NCI-H774 (cell line): ENCODE measurements at places on chromosomes 7 and 10.
A peak's percentile ranks its signal among the peaks of the same experiment; 100 is the strongest.

GRCh38 chr7:157978766-157979165 lies 608.9 kb downstream of the PTPRN2 start:
- DNase-seq: no peak

DNA sequence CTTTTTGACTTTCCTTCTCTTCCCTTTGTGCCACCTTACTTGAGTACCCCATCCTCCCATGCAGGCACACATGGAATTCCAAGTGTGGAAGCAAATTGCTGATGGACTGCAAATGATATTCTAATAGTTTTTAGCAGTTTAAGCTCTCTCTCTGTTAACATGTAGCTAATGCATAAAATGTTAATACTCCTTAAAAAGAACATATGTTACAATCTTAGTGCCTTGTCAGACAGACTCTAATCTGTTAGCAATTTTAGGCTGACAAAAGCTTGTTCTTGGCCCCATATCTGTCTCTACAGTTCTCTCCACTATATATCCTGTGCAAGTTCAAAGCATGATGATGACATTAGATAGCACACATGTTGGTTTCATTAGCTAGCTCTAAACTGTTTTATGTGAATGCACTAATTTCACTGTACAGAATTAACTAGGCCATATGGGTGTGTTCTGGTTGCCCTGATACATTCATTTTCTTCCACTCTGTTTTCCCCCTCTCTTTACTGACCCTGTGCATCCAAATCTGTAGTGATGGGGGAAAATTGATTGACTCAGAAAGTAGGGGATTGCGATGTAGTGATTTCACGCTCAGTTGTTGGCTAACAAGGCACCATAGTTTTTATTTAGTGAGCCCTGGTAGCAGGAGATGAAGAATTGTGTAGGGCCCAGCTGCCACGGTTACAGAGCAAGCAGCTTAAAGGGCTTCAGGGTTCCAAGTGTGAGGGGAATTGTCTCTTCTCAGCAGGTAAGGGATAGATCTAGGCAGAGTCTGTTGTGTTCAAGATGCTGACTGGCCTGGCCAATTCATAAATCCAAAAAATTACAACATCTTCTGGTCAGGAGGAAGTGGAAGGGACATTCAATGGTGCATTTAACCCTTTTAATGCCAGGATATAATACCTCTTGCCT lies 114.6 kb upstream of the FZD1 start:
- no peak for DNase-seq

DNA sequence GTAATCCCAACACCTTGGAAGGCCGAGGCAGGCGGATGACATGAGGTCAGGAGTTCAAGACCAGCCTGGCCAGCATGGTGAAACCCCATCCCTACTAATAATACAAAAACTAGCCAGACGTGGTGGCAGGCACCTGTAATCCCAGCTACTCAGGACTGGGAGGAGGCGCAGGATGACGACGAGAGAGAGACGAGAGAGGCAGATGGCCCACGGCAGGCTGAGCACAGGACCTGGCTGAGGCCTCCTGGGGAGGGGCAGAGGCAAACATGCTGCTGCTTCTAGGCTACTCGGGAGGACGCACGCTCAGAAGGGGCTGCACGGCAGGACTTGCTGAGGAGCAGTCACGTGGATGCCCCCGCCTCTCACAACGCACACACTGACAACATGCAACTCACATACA lies 22.4 kb downstream of the DIP2C start:
- DNase-seq: no peak

- DNase-seq: no peak
Measured at GRCh38 chr10:100728928-100729861, 16.2 kb upstream of the PAX2 start.

DNA sequence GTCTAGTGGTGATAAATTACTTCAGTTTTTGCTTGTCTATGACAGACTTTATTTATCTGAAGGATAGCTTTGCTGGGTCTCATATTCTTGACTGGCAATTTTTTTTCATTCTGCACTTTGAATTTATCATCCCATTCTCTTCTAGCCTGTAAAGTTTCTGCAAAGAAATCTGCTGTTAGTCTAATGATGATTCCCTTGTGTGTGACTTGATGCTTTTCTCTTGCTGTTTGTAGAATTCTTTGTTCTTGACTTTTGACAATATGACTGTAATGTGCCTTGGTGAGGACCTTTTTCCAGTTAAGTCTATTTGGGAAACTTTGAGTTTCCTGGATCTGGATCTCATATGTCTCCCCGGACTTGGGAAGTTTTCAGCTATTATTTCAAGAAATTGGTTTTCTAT lies 59.3 kb upstream of the TMEM140 start:
- no peak for DNase-seq

- DNase-seq: no peak
Measured at GRCh38 chr10:35304649-35305048, 31.7 kb upstream of the CCNY start.

DNA sequence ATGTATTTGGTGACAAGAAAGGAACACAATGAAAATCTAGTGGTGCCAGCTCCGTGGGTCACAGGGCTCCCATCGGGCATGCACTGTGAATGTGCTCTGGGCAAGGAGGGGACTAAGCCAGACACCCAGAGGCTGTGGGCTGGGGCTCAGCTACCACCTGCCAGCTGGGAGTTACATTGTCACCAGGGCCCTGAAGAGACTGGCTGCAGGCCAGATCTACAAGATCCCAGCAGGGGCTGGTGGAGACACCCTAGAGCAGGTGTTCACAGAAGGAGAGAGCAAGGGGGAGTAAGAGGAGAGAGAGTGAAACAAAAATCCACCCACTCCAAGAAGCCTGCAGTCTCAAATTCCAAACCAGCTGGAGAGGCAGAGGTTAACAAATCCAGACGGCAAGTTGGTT lies 116.6 kb upstream of the ADCY1 start:
- peak; percentile 85 for DNase-seq

GRCh38 chr10:115063701-115064658 lies 29.2 kb upstream of the ATRNL1 start:
- DNase-seq: no peak

GRCh38 chr7:74656441-74656836 lies 1.1 kb upstream of the GTF2I start:
- DNase-seq: no peak

DNA sequence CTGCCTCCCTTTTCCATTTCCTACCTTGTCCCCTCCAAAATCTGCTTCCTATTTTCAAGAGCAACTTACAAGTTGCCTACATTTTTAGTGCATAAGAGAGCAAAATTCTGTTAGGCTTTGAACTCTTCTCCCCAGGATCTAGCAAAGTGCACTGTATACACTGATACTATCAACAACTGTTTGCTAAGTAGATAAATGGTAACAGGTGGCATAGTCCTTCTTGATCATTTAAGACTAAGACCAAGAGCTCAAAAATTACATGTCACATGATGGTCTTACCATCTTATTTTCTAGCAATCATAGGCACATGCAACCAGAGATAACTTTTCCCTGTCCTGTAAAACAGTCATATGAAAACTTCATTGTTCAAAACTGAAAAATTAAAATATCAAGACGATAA lies 16.2 kb downstream of the FAM3C start:
- no peak for DNase-seq

GRCh38 chr7:33671531-33672262 lies 233.6 kb upstream of the BMPER start:
- no peak for DNase-seq

GRCh38 chr10:78542141-78542489 lies 508.5 kb downstream of the RPS24 start:
- DNase-seq: no peak

- no peak for DNase-seq
Measured at GRCh38 chr7:25669961-25670841, 441.9 kb upstream of the NPVF start.

DNA sequence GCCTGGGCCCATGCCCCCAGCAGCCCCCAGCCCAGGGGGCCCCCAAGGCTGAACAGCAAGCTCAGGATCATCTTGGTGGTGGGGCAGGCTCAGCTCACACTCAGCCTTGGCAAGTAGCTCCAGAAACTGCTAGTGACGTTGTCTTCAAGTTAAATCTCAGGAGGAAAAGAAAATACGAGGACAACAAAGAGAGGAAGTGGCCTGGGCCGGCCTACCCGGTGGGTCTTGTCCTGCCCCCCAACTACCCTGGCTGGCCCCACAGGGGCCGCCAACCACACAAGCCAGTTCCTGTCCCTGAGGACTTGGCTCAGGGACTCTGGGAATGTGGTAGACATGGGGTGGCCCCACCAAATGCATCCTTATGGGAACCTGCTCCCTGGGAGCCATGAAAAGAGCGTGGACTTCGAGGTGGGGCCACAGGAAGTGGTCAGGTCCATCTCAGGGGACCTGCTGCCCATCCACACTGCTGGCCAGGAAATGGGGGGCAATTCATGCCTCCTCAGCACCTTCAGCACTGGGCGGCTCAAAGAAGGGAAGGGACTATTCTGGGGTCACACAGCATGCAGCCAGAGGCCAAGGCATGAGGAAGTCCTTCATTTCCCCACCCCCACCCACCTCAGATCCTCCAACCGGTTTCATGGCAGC lies at the start of gene MMRN2:
Gene MMRN2 (minus strand): TSS at position 145 of the 645 bp plus-strand sequence. CDS start 74 bp downstream, at position 71.
- DNase-seq: no peak

- no peak for DNase-seq
Measured at GRCh38 chr10:4227586-4227985, 442.6 kb upstream of the KLF6 start.

- no peak for DNase-seq
Measured at GRCh38 chr7:18803923-18804322, 308.4 kb downstream of the HDAC9 start.

DNA sequence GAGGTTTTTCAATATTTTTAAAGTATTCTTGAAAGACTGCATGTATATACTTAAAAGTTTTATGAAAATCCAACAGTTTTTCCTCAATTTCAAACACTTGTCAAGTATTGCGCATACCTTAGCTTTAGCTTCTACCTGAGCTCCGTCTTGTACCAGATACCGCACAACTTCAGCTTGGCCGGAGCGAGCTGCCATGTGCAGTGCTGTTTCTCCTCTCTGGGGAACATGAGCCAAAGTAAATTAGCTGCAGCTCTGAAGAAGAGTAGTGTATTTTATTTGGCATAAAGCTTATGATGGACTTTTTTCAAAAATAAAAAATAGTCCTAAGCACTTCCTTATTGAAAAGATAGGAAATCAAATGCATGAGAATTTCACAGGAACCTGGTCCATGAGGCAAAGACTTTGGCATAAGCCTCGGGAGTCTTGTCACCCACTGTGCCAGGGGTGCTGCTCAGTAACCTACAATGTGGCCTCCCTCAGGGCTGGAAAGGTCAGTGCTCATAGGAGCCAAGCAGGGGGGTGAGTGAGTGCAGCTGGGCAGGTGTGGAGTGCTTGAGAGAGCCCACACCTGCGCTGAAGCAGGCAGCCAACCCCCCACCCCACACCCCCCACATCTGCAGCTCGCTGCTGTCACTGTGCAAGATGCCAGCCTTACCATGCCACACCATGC lies 189.5 kb downstream of the ANK3 start:
- no peak for DNase-seq

DNA sequence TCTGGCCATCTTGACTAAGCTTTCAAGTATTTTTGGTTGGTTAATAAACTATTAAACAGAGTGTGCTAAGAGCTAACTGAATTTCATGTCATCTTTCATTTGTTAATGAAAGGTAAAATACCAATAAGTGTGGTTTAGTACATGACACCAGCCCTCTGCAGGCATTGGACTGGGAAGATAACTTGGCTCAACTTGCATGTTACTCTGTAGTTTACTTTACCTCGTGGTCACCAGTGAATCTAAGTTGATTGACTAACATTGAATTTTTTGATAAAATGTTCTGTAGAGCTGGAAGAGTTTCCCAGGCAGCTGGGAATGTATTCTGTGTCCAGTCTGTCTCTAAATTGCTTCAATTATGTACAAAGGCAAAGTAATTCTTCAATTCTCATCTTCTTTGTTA lies 49.9 kb downstream of the ASB4 start:
- DNase-seq: no peak

DNA sequence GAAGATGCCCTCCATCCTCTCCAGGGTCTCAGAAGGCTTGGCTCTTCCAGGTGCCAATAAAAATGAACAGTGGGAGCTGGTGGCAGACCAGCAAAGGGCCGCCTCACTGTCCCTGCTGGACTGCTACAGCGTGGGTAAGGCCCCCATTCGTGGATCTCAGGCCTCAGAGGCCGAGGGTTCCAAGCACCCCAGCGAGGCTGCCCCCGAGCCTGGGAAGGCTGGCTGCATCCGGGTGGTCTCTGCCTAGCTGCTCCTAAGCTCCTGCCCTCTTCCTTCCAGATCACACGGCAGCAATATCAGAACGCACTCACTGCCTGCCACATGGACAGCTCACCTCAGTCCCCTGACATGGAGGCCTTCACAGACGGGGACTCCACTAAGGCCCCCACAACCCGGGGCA lies 42.9 kb downstream of the GOT1 start:
- DNase-seq: no peak

GRCh38 chr10:110782616-110783015 lies 89.1 kb upstream of the PDCD4 start:
- no peak for DNase-seq

DNA sequence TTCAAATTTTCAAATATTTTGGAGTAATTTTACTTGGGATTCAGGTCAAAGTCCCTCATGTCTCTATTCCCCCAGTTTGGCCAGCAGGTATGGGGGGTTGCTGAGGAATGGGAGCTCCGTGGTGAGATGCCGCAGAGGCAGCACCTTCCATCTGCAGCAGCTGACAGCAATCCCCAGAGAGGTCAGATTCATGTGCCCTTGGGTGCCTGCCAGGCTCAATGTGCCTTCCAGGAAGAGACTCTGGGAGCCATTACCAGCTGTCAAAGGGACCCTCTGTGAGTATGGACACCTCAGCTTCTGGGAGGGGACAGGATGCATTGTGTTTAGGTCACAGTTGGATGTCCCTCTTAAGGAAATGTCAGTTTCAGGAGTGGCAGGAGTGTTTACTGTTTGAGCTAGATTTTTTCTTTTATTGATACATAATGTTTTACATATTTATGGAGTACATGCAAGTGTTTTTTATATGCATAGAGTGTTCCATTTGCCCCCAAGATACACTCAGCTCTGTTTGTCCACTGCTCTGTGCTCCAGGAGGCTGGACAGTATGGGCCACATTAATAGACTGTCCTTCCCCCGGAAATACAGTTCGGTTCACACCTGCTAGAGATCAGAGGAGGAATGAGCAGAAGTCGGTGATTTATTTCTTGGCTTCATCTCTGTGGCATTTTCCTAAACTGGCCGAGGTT lies 75.3 kb upstream of the GRB10 start:
- no peak for DNase-seq

GRCh38 chr7:44155191-44156185 lies 14.4 kb upstream of the MYL7 start:
- no peak for DNase-seq

GRCh38 chr10:78491812-78492211 lies 458.1 kb downstream of the RPS24 start:
- no peak for DNase-seq

DNA sequence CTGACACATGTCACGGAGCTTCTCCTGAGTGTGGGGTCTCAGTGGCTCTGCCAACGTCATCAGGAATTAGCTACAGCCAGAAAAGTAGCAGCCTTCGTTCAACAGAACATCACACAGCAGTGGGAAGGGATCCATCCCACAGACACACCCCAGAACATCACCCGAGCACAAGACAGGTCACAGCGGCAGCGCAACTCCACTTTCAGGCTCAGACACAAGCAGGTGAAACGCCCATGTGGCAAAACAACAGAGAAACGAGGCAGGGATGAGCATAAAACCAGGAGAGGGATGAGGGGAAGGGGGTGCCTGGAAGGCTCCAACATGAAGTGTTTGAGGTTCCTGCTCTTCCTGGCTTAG lies 44.8 kb downstream of the CAMK2B start:
- DNase-seq: no peak
